ENCODE measurements at places on chromosomes 1 and 21.

DNA sequence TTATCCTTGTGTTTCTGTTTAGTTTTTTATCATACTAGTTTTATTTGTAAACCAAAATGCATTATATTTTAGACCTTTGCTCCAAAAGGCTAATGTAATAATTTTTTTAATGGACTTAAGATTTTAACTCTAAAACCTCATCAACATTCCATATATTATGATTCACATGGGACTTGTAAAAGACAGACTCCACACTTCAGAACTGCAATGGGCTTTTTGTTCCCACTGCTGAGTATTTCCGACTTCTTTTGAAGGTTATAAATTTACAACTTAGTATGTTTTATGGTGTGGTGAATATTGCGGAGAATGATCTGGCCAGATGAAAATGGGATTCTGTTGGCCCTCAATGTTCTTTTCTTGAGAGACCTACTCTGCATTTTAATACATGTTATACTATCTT, 678.5 kb downstream of the USP25 start:
- no peaks in the 10 kb centered on the region for H3K36me3 ChIP-seq
- no peaks in the 10 kb centered on the region for H3K27me3 ChIP-seq
- no peak for DNase-seq
- no peak overlapping the region for H3K4me3 ChIP-seq
- no peak overlapping the region for H3K27ac ChIP-seq

GRCh38 chr1:161351482-161351881, 16.2 kb downstream of the CFAP126 start:
- H3K27ac ChIP-seq, result no peak overlapping the region
- H3K4me3 ChIP-seq, result no peak overlapping the region
- no peaks in the 10 kb centered on the region for H3K27me3 ChIP-seq
- no peaks in the 10 kb centered on the region for H3K4me1 ChIP-seq
- H3K36me3 ChIP-seq, result peaks cover 39% of the 10 kb centered on the region

DNA sequence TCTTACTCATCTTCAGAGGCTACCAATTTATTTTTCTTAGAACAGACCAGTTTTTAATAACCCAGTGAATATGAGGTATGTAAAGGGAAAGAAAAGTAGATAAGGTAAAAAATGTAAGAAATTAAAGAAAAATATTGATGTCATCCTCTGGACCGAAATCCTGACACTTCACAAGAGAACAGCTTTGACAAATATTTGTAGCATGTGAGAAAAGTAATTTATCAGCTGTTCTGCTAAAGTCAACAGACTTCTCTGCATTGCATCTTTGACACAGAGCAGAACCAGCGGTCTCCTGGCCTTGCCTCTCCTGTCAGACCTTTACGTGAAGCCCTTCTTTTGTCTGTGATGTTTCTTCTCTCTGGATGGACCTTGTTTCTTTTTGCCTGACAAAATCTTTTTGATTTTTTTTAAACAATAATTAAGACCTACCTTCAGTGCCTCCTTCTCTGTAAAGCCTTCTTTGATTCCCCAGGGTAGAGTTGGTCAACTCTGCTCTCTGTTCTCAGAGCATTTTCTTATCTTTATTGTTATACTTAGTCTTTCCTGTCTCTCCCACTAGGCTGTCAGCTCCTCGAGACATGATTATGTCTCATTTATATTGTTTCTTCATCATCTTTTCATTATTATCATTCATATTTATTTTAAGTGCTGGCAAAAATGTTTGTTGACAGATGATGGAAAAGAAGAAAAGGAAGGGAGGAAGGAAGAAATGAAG, 35.4 kb downstream of the RGS4 start:
- H3K27me3 ChIP-seq, result no peaks in the 10 kb centered on the region
- DNase-seq, result no peak
- H3K27ac ChIP-seq, result no peak overlapping the region

DNA sequence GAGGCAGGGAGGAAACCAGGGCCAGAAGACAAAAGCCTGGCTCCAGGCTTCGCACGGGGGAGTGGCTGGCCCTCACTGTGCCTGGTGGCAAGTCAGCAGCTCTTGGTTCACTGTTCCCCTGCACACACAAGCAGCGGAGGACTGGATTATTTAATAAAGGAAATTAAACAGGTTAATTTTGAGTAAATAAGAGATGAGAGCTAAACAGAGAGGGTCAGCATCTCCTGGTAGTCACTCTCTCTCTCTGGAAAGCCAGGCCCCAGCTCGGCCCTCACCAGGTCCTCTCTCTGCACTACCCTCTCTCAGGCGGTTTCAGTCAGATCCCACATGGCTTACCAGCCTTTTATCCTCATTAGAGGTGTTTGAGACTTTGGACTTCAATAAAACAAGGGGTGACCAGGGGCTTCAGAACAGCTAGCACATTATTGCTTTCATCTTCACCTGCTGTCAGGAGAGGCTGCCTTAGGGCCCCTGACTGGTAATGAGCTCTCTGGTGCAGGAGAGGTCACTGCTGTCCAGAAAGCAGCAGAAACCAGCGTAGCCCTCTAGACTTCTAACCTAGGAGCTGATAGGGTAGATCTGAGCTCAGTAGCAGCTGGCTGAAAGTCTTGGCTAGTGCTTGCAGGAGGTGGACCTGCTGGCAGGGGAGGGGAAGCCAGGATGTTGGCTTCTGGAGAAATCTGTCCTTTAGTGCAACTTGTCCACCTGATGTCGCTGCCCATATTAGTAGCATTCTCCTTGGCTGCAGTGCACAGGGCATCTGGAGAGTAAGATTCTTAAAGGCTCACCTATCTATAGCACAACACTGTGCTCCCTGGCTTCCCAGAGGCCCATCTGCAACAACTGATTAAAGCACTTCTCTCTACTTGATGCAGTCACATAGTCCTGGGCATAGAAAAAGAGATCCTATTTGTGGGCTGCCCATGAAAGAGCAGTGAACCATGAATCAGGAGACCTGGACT, 45.9 kb downstream of the SYT6 start:
- no peak overlapping the region for H3K4me3 ChIP-seq
- H3K27ac ChIP-seq, result no peak overlapping the region
- DNase-seq, result no peak
- no peaks in the 10 kb centered on the region for H3K4me1 ChIP-seq
- H3K36me3 ChIP-seq, result peaks cover 3% of the 10 kb centered on the region

DNA sequence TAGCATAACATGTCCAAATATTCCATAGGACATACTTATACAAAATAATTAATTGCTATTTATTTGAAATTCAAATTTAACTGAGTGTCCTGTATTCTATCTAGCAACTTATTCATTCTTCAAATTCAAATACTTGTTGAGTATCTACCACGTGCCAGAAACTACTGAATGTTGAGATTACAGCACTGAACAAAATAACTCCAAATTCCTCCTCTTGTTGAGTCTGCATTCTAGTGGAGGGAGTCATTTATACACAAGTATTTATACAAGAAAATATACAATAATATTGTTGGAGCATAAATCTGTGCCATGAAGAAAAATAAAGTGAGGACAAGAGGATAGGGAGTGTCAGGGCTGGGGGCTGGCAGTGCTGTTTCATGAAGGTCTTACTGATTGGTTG, 43.7 kb upstream of the CDC42BPA start:
- no peaks in the 10 kb centered on the region for H3K36me3 ChIP-seq
- no peak overlapping the region for H3K27ac ChIP-seq
- peaks cover 3% of the 10 kb centered on the region for H3K4me1 ChIP-seq
- no peaks in the 10 kb centered on the region for H3K27me3 ChIP-seq
- no peak for DNase-seq
- no peak overlapping the region for H3K4me3 ChIP-seq

GRCh38 chr21:46323227-46323709, 402 bp downstream of the C21orf58 start:
- H3K27ac ChIP-seq, result peak overlapping the region; percentile 88
- peak overlapping the region; percentile 99 for H3K4me3 ChIP-seq
- H3K36me3 ChIP-seq, result peaks cover 17% of the 10 kb centered on the region
- H3K27me3 ChIP-seq, result no peaks in the 10 kb centered on the region
- no peak for DNase-seq
- peaks cover 22% of the 10 kb centered on the region for H3K4me1 ChIP-seq

- no peak overlapping the region for H3K4me3 ChIP-seq
- H3K4me1 ChIP-seq, result peaks cover 15% of the 10 kb centered on the region
- no peak overlapping the region for H3K27ac ChIP-seq
- no peaks in the 10 kb centered on the region for H3K27me3 ChIP-seq
- H3K36me3 ChIP-seq, result no peaks in the 10 kb centered on the region
- DNase-seq, result no peak
Observed at GRCh38 chr1:119784191-119784781, 15.6 kb upstream of the HMGCS2 start.

DNA sequence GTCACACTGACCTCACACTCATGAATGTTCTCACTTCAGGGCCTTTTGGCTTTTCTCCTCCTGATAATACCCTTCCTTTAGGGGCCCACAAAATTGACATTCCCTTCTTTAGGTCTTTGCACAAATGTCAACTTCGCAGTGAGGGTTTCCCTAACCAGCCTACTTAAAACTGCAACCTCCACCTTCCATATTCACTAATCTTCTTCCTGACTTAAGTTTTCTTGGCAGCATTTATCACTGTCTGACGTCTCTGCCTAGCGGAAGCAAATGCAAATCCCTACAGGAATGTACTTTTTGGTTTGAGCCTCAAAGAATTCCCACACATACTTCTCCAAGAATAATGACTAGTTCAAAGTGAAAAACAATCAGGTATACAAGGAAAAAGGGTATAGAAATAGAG, 32.8 kb downstream of the INTS7 start:
- H3K36me3 ChIP-seq, result peaks cover 1% of the 10 kb centered on the region
- no peaks in the 10 kb centered on the region for H3K27me3 ChIP-seq
- no peak for DNase-seq
- no peak overlapping the region for H3K4me3 ChIP-seq
- no peak overlapping the region for H3K27ac ChIP-seq

DNA sequence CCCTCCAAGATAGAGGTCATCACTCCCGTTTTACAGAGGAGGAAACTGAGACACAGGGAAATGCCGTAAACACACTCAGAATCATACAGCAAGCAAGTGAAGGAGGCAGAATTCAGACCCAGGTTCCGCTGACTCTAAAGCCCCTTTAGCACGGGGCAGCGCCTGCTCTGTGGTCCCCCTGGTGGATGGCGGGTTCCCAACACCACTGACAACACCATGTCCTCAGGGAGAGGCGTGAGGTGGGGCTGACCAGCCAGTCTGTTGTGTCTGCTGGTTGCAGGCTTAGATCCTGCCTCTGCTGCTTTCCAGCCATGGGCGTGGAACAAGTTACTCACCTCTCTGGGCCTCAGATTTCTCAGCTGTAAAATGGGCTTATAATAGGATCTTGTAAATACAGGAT, 617.3 kb downstream of the MATN1 start:
- no peak overlapping the region for H3K4me3 ChIP-seq
- H3K36me3 ChIP-seq, result no peaks in the 10 kb centered on the region
- H3K27me3 ChIP-seq, result peaks cover 14% of the 10 kb centered on the region
- H3K27ac ChIP-seq, result no peak overlapping the region
- DNase-seq, result peak; percentile 39
- H3K4me1 ChIP-seq, result no peaks in the 10 kb centered on the region

GRCh38 chr1:209670441-209671082, 4.7 kb upstream of the G0S2 start:
- no peaks in the 10 kb centered on the region for H3K27me3 ChIP-seq
- no peak for DNase-seq
- H3K27ac ChIP-seq, result no peak overlapping the region
- H3K4me3 ChIP-seq, result no peak overlapping the region
- H3K4me1 ChIP-seq, result no peaks in the 10 kb centered on the region
- H3K36me3 ChIP-seq, result no peaks in the 10 kb centered on the region

- no peaks in the 10 kb centered on the region for H3K27me3 ChIP-seq
- no peak for DNase-seq
- H3K4me1 ChIP-seq, result no peaks in the 10 kb centered on the region
- H3K36me3 ChIP-seq, result peaks cover 4% of the 10 kb centered on the region
Observed at GRCh38 chr1:90986953-90987352, 34.9 kb downstream of the ZNF644 start.

DNA sequence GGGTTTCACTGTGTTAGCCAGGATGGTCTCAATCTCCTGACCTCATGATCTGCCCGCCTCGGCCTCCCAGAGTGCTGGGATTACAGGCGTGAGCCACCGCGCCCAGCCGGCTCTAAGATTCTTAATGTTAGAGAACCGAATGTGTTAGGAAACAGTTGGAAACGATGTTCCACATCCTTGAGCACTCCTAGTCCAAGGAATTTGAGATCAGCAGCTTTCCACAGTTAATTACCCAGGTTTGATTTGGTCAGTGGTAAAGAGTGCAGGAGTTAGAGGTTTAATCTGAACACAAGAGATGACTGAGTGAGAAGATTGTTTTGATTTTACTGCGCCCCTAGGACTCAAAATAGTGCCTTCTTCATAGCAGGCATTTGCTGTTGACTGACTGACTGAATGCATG, 75.9 kb upstream of the BMP8A start:
- no peak overlapping the region for H3K27ac ChIP-seq
- no peak for DNase-seq
- H3K4me3 ChIP-seq, result no peak overlapping the region
- H3K36me3 ChIP-seq, result peaks cover 6% of the 10 kb centered on the region

DNA sequence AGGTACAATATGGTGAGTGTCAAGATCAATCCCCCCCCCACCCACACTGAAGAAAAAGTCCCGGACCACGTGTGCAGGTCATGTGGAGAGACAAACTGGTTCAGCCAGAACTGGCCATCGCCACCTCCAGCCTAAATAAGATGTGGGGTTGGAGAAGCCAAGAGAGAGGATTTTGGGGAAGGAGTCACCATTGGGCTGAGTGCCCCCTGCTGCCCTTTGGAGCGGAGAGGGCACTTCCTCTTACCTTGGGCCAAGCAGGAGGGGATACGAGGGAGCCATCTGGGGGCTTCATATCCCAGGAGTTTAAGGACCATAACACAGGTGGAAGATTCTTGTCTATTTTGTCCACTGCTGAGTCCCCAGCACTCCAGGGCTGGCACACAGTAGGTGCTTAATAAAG, 2.6 kb upstream of the TNFRSF1B start:
- DNase-seq, result no peak
- H3K4me1 ChIP-seq, result peaks cover 8% of the 10 kb centered on the region
- peaks cover 23% of the 10 kb centered on the region for H3K27me3 ChIP-seq

GRCh38 chr1:161013131-161013487, 7.8 kb downstream of the F11R start:
- H3K27ac ChIP-seq, result no peak overlapping the region
- H3K4me3 ChIP-seq, result no peak overlapping the region
- H3K36me3 ChIP-seq, result no peaks in the 10 kb centered on the region
- no peaks in the 10 kb centered on the region for H3K27me3 ChIP-seq
- DNase-seq, result no peak

DNA sequence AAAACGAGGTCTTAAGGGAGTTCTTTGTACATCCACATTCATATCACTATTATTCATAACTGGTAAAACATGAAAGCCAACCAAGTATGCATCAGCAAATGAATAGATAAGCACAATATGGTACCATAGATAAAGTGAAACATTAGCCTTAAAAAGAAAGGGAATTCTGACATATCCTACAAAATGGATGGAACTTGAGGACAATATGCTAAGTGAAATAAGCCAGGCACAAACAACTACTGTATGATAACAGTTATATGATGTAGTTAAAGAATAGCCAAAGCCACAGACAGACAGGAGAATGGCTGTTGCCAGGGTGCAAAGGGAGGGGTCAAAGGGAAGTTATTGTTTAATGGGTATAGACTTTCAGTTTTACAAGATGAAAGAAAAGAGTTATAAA, 148.9 kb downstream of the EIF4G3 start:
- H3K36me3 ChIP-seq, result no peaks in the 10 kb centered on the region
- no peak for DNase-seq
- no peaks in the 10 kb centered on the region for H3K4me1 ChIP-seq
- no peak overlapping the region for H3K27ac ChIP-seq
- no peaks in the 10 kb centered on the region for H3K27me3 ChIP-seq
- no peak overlapping the region for H3K4me3 ChIP-seq
